NCI-H460 (cell line): ENCODE measurements at places on chromosomes 1 and 21.

GRCh38 chr1:156319664-156320063, 18.4 kb downstream of the CCT3 start:
- DNase-seq, result peak; percentile 43

GRCh38 chr1:36463463-36463802, 751 bp downstream of the MRPS15 start:
- no peak for DNase-seq

GRCh38 chr1:67051196-67051595, 2.8 kb downstream of the SLC35D1 start:
- no peak for DNase-seq

DNA sequence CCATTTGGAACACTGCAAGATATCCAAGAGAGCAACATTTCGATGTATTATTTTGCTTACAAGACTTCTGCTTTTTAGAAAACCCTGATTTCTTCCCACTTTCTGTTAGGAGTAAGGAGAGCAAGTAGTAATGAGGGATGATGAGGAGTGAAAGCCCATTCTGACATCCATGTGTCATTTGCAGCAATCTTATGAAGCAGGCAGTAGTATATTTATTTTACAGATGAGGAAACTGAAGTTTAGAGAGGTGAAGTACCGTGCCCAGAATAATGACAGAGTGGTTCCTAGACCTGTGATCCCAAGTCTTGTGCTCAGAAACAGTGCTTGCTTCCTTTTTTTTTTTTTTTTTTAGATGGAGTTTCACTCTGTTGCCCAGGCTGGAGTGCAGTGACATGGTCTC, 7.1 kb upstream of the ZSCAN20 start:
- DNase-seq, result no peak

DNA sequence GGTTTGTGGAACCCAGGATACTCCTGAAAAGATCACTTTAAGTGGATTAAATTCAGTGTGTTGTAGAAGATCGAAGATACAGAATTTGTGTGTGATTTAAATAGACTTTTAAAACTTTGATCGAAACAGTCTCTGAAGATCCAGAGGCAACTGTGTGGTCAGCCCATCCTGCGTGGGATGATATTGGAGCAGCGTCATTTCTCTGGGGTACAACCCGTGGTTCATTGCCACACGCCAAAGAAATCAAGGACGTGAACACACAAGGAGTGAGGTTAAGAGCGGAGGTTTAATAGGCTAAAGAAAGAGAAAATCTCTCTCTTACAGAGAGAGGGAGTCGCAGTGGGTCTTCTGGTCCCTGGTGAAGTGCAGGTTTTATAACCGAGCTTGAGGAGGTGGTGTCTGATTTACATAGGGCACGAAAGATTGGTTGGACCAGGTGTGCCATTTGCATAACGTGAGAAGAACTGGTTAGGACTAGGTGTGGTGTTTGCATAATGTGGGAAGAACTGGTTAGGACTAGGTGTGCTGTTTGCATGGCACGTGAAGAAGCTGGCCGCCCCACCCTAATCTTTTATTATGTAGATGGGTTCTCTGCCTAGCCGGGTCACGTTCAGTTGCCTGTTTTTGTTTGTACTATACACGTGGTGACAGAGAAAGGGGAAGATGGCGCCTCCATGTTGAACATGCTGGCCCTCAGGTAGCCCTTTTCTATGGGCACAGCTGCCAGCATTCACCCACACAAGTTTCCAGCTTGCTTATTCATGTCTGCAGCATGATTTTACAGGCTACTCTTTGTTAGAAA, 82.3 kb downstream of the ADSS2 start:
- no peak for DNase-seq

DNA sequence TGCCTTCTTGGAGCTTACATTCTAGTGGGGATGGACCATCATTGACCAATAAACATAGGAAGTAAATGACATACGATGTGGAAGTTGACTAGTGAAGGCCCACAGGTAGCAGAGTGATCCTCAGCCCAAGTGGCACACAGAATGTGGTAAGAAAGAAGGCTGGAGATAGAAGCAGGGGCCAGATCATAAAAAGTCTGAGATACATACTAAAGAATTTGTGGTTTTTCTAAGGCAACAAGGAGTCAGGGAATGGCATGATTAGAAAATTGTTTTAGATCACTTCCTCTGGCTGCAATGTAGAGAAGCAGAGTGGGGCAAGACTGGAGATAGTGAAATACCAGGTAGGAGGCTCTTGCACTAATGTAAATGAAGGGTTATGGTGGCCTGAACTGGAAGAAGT, 154.0 kb downstream of the VPS13D start:
- DNase-seq, result no peak

GRCh38 chr1:20380616-20381035, 90.0 kb downstream of the VWA5B1 start:
- DNase-seq, result no peak

DNA sequence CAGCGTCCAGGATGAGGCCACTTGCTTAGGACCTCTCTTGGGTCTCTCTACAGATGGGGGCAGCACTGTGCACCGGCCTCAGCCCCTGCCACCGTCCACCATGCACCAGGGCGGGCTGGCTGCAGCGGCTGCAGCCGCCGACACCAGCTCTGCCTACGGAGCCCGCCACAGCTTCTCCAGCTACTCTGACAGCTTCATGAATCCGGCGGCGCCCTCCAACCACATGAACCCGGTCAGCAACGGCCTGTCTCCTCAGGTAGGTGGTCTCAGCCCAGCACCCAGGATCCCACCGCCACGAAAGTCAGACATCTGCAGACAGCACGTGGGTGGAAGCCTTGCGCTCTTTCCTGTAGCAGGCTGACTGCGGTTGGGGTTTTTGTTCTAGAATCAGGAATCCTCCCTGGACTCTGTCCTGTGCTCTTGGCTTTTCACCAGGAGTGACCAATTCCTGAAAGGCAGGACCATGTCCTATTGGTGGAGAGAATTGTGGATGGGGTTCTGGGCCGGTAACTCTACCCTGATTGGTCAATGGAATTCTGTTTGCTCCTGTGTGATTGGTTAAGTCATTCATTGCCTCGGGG, 72.5 kb downstream of the PAX7 start:
- no peak for DNase-seq

DNA sequence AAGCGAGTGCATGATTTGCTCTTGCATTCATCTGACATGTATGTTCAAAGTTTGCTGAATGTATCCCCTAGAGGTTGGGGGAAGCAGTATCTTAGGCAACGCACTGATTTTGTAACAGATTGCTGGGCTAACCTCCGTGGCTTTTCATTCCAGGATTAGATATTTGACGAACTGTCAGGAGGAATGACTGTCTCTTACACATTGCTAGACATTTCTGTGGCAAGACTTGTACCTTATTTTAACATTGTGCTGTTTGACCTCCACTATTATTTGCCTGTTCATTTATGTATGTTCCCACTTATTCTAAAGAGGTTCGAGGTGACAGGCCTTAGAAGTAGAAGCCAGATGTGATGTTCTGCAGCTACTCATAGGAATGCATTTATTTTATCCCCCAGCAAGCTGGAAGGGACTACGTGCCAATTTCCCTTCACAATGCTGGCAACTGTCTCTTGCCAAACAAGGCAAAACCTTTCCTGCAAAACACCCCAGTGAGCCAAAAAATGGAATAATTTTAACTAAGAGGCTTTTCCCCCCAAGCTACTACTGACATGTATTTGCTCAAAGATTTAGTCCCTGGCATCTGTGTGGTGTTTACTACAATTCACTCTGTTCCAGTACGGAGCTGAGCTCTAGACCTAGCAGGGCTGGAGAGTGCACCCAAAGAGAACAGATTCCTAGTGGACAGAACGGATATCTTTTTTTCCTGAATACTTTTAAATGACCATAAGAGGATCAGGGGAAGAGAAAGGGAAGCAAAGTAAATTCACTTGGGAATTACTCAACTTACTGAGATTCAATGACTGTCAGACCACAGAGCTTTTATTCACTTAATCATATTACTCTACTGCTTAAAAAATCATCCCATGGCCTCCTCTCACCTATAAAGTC, 646.2 kb downstream of the SMYD3 start:
- no peak for DNase-seq
